Colonic mucosa (tissue), 4 donors: ENCODE measurements at places on chromosomes 12 and 14. TPM values are rescaled to one million over a fixed set of nuclear protein-coding genes. Genes with fewer than 3 reads are reported as not detected.

Gene ENDOU
- not detected for total RNA-seq

Gene BICDL1
- total RNA-seq: 11.1 TPM

Gene ADCY4
- 10.2 TPM for total RNA-seq

Gene HHIPL1
- total RNA-seq: 0.93 TPM

Gene PGF
- total RNA-seq: 0.57 TPM

Gene SDR39U1
- 40.9 TPM for total RNA-seq

Gene KCNK13
- total RNA-seq: 0.15 TPM

Gene VAMP1
- total RNA-seq: 4.1 TPM

Gene WIF1
- 0.20 TPM for total RNA-seq

Gene LIN7A
- total RNA-seq: 1.8 TPM

Gene INSM2
- total RNA-seq: not detected

Gene CNTN1
- 0.77 TPM for total RNA-seq

Gene SRRM4
- total RNA-seq: 0.27 TPM

- DNase-seq: no peak
These were observed 196.1 kb downstream of the SLC15A4 start for GRCh38 chr12:128627659-128628058.

DNA sequence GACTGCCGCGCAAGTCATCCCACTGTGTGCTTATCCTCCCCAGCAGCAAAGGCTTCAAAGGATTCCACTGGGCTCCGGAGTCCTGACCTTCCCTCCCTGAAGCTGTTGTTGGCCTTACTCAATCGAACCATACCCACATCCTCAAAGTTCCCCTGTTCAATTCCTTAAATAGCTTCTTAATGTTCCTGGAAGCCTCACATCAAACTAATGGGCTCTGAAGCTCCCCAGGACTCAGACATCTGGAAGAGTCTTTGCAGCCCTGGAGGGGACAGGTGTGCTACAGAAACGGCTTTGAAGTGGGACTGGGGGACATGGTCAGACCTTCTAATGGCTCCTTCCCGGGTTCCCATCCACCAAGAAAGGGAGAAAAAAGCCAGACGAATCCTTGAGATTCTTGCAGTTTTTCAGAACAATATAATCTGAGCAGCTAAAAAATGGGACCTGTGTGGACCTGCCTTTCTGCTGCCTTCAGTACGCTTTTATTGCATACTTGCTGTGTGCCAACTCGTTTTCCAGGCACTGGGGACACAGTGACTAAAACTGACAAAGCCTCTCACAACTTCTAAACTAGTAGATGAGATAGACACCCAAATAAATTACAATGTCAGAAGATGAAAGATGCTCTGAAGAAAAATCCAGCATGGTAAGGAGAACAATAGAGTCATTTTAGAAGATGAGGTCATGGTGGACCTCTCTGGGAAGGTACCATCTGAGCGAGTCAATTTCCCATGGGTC is 204.5 kb downstream of the MON2 start:
- no peak for DNase-seq

DNA sequence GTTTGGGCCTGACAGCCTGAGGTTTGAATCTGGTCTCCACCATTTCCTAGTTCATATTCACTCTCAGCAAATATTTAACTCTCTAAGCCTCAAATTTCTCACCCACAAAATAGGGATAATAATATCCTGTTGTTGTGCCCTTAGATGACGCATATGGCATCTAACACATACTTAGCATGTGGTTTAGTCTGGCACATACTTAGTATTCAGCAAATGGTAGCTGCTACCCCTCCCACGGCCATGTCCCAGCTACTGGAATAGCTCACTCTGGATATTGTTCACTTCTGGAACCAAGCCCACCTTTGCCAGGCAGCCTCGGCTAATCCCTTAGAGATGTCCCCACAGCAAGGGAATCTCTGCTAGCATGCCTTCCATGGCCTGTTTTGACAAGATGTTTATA is 53.3 kb downstream of the BICD1 start:
- DNase-seq: no peak

GRCh38 chr12:52007158-52007921 is 594 bp downstream of the TAMALIN start:
- no peak for DNase-seq

- no peak for DNase-seq
These were observed 60.3 kb upstream of the SYT1 start for GRCh38 chr12:78804262-78804661.

GRCh38 chr12:14066021-14066420 is 84.6 kb upstream of the GRIN2B start:
- DNase-seq: no peak

GRCh38 chr12:13032164-13032563 is 12.0 kb upstream of the FAM234B start:
- no peak for DNase-seq

DNA sequence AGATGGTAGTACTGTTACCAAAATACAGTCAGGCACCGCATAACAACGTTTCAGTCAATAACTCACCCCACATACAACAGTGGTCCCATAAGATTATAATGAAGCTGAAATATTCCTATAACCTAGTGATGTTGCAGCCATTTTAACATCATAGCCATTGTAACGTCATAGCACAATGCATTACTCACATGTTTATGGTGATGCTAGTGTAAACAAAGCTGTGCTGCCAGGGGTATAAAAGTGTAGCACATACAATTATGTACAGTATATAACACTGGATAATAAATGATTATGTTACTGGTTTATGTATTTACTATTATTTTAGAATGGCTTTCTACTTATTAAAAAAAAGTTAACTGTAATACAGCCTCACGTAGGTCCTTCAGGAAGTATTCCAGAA is 37.0 kb downstream of the GPR137C start:
- DNase-seq: no peak

- DNase-seq: peak; percentile 68
These were observed 93.9 kb upstream of the EVL start for GRCh38 chr14:99971087-99971940.

DNA sequence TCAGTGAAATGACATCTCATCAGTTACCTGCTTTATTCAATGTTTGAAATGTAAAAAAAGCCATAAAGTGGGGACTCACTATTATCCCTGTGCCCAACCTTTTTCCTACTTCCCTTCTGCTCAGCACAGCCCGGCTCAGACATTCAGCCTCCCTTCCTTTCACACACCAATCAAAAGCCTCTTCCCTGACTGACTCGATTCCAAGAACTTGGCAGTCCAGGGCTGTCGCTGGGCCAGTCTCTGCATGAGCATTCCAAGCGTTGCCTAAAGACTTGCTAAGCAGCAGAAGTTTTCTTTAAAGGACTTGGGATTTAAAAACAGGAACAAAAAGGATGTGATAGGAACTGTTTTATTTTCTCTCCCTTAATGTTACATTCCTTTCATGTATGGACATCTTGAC is 22.7 kb downstream of the ITPR2 start:
- DNase-seq: no peak

DNA sequence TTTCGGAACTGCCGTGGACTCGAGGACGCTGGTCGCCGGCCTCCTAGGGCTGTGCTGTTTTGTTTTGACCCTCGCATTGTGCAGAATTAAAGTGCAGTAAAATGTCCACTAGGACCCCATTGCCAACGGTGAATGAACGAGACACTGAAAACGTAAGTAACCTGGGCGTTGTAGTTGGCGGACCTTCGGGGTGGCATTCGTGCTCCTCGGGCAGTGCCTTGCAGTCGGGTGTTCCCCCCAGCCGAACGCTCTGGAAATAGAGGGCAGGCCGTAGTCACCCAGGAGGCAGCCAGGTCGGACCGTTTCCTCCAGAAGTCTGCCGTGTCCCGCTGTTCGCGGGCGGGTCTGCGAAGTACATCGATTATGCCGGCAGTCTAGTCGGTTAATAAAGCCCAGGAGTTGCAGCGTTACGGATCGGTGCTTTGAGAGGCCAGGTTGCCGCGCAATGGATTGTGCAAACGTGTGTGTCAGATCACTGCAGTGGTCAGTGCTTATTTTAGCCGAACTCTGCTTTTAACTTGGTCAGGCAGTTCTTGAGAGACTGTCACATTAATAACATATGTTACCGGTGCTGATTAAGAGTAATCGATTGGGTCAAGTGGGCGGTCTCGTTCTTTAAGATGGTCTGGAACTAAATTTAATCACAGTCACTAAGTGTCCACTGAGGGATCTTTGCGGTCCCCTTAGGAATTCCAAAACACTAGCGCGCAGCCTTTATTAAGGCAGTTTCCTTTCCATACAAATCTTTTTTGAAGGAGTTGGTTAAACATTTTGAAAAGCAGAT is 906 bp downstream of the MARK3 start:
- DNase-seq: peak; percentile 55

GRCh38 chr14:65850429-65851135 is 438.1 kb downstream of the FUT8 start:
- no peak for DNase-seq

DNA sequence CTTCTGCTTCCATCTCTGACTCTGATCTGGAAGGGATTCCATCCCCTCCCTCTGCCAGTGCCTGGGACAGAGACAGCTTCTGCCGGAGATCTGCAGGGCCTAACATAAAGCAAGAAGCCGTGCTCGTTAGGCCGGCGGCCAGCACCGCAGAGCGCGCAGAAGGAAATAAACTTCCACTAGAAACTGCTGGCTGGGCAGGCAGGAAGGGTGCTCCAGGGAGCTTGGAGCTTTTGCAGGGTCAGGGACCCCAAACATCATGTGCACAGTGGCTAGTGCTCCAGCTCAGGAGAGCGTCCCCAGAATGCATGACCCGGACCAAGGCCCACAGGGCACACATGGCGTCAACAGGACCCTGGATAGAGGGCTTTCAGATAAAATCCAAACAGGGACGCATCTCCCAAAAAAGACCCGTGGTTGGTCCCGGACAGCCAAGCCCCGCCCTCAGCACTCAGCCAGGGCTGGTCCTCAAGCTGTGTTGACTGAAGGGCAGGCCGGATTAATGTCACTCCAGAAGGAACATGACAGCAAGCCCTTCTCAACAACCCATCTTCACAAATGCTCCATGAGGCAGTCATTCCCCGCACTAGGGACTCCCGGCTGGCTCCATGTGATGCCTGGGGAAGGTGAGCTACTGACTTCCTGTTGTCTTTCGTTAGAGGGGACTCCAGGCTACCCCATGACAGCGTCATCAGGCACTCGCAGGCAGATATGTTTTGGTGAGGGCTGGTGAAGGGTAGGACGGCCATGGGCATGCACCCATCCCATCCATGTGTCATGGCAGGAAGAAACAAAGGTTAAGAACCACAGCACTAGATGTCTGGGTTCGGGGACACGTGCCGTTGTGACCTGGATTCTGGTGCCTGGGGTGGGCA is 121.5 kb downstream of the CALM1 start:
- DNase-seq: no peak

DNA sequence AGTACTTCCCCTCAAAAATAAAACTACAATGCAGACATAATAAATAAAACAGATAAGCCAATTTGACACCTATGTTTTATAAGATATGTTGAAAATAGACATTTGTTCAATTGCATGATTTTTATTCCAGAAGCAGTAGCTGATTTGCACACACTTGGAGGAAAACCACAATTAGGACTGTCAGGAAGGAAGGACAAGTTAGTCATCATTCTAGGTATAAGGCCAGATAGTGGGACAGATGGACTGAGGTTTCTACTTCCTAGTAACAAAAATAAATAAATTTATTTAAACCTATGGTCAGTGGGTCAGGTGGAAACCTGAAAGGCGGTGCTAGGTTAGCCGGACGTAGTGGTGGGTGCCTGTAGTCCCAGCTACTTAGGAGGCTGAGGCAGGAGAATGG is 141.8 kb upstream of the RASSF8 start:
- no peak for DNase-seq

DNA sequence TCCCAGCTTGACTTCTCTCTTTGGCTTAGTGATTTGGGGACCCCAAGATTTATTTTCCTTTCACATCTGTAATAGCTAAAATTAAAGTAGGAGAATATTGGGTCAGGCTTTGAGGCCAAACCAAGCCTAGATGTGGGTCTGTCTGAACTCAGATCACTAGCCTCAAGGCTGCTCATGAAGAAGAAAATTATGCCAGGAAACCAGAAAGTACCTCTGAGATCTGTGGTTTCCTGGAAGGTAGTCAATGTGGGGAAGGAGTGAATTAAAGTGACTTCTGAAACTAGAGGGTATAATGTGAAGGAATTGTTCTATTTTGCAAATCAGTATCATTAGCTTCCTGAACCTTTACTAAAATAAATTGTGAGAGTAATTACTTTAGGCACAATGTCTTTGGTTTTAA is 13.4 kb upstream of the CLEC12A start:
- no peak for DNase-seq

DNA sequence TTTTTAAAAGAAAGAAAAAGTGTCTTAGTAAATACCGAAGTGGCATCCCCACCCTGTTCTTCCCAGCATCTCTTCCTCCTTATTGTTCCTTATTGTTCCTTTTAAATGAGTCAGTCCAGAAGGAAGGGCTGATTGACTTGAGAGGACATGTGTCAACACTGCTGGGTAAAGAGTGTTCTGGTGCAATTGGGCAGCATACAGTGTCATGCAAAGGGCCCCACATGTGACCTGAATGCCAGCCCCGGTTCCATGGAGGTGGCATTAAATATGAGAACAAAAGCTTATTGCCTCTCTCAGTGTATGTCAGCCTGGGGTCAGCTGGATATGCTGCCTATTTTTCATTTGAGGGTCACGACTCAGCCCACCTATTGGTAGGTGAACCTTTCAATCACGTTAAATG is 58.9 kb upstream of the RIC8B start:
- DNase-seq: no peak

GRCh38 chr12:119807380-119807779 is 69.7 kb downstream of the CIT start:
- DNase-seq: no peak

- no peak for DNase-seq
These were observed 3.4 kb upstream of the RPAP3 start for GRCh38 chr12:47709237-47709636.

GRCh38 chr14:52583544-52583943 is 30.9 kb downstream of the GPR137C start:
- DNase-seq: no peak

DNA sequence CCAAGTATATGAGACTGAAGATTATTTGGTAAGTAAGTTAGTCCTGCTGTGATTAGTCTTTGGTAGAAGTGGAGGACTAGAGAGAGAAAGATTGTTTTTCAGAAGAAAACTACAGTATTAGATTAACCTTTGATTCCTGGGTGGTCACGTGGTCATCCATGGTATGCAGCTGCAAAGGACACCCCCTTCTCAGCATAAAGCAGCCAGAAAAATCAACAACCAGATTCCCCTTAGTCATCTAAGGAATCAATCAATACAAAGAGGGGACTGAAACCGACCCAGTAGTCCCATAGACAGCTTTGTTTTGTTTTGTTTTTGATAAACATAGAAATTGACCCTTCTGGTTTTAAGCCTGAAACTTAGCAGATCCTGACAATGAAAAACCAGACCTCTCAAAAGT is 30.3 kb upstream of the MDGA2 start:
- DNase-seq: no peak

- DNase-seq: no peak
These were observed 189.2 kb upstream of the DIO3 start for GRCh38 chr14:101371799-101372793.
